ENCODE measurements at places on chromosomes 4 and X.
A peak's percentile ranks its signal among the peaks of the same experiment; 100 is the strongest.

DNA sequence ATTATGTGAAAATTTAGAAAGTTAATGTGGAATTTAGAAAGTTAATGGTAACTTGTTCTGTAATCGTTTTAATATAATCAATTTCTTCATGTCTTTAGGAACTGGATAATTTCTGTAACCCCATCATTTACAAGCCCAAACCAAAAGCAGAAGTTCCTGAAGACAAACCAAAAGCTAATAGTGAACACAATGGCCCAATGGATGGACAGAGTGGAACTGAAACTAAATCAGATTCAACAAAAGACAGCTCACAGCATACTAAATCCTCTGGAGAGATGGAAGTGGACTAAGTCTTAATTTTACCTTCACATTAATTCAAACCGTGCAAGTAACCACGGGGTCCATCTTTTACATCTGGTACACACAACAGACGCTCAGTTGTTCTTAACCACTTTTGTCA is 48.1 kb upstream of the PLK4 start:
- DNase-seq: no peak

DNA sequence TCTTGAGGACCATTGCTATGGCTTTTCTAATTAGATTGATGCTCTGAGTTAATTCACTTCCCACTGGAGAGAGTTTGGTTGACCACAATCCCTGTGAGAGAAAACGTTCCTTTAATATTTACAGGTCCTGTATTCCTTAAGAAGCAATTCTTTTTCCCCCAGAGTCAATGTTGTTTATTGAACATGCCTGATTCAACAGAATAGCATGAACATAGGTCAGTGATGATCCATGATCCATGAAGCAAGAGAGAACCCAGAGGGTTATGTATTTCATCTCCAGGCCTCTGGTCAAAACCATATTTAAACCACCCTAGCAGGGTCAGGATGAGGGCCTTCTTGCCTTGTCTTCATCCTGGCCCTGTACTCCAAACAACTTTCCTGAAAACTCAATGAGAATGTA is 39.4 kb upstream of the EFHC2 start:
- DNase-seq: no peak

DNA sequence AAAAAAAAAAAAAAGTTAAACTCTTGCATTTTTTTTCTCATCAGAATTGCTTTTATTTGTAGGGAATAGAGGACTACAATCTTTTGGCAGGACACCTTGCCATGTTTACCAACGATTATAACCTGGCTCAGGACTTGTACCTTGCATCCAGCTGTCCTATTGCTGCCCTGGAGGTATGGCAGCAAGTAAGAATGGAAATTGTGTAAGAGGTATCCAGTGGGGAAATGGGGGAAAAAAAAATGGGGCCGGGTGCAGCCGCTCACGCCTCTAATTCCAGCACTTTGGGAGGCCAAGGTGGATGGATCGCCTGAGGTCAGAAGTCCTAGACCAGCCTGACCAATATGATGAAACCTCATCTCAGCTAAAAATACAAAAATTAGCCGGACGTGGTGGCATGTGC is 49.8 kb downstream of the WDR19 start:
- DNase-seq: no peak

- no peak for DNase-seq
Observed at GRCh38 chrX:17635231-17635630, 102.1 kb upstream of the SCML1 start.

- DNase-seq: no peak
Observed at GRCh38 chr4:21413807-21414370, 534.7 kb downstream of the KCNIP4 start.

GRCh38 chr4:182938205-182938645 is 21.0 kb upstream of the DCTD start:
- peak; percentile 19 for DNase-seq

DNA sequence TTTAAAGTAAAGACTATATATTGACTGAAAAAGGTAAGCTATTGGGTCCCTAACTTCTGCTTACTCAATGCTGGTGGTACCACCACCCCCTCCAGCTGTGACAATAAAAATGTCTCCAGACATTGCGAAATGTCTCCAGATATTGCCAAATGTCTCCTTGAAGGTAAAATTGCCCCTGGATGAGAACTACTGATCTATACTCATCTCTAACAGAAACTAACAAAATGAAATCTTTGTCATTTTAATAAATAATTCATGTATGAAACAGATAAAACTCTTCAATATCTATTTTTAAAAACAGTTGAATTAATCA is 20.1 kb downstream of the CLTRN start:
- DNase-seq: no peak

- DNase-seq: no peak
Observed at GRCh38 chrX:47808904-47809788, 27.6 kb upstream of the ZNF81 start.

DNA sequence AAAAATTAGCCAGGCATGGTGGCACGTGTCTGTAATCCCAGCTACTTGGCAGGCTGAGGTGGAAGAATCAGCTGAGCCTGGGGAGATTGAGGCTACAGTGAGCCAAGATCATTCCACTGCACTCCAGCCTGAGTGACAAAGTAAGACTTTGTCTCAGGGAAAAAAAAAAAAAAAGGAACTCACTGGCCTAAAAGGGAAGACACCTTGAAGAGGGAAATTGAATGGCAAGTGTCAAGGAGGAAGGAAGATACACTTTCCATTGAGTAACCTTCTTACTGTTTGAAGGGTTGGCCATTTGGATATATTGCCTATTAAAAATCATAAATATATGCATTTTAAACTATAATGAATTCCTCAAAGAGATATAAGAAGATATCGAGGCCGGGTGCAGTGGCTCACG is 147.5 kb upstream of the FAM241A start:
- no peak for DNase-seq

DNA sequence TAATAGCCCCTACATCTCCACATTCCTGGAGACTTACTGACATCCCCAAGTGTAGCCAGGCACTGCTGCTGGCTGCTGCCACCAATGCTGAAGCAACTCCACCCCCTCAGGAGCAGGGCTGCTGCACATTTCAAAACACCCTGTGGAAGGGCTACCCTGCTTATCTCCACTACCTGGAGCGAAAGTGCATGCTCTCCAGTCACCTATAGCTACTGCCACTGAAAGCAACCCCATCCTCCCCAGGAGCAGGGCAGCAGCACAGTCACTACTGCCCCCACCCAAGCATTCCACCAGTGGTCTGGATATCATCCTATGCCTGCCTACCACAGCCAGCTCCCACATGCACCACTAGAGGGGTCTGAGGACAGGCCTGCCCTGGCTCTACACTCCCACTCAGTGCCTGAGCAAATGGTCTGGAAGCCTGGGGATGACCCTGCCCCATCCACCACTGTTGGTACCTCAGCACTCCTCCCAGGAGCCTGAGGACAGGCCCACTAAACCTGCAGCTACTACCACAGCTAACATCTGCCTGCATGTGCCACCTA is 55.3 kb downstream of the MANBA start:
- DNase-seq: no peak

DNA sequence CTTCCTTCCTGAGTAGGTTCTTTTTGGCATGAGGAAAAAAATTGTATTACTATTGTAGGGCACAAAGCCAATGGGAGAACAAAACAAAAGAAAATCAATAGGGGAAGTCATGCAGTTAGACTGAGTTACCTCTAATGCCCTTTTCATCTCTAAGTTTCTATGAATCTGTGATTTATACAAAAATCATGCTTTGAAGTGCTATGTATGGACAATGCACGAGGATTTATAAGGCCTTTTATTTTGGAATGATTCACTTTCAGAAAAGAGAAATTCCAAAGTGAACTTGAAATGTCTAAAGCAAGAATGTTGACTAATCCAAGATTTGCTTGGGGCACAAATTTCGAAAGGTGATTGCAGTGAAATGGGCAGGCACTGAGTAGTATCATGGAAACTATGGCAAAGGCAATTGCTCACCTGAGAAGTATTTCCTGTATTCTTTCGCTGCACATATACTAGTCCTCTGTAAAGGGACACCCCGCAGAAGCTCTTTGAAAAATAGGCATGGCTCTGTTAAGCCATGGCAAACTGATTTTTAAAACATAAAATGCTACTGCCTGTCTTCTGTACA is 52.8 kb downstream of the ADGRG4 start:
- no peak for DNase-seq

- DNase-seq: peak; percentile 38
Observed at GRCh38 chrX:81195712-81196111, 6.0 kb downstream of the HMGN5 start.

- DNase-seq: no peak
Observed at GRCh38 chr4:120881846-120882245, 40.7 kb downstream of the PRDM5 start.

DNA sequence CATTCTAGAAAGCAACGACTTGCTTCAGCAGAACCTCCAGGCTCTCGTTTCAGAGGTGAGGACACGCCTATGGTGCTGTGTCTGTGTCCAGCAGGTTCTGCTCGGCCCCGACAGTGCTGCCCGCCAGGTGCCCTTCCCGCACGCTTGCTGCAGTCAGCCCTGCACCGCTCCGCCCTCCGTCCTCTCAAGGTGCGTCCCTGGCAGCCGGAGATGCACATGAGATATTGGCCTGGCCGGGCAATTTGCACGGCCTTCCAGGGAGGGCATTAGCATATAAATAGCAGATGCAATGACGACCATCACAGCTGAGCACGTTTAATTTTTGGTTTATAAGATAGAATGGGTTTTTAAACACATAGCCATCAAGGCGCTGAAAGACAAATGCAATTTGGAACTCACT is 14.4 kb downstream of the UVSSA start:
- no peak for DNase-seq

DNA sequence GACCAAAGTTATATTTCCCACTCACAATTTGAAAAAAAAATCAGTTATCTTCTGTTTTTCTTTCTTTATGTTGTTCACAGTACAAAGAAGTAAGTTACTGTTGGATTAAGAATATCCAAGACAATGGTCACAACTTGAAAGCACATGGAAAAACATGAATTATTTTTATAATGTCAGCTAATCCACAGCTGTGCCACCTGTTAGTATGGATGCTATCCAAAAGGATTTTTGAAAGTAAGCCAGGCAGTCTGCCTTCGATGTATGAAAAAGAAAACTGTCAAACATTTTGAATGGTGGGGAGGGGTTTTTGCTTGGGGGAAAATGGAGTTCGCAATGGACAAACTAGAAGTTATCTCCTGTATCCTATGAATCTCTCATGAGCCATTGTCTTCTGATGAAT is 6.2 kb downstream of the GPM6A start:
- DNase-seq: no peak

DNA sequence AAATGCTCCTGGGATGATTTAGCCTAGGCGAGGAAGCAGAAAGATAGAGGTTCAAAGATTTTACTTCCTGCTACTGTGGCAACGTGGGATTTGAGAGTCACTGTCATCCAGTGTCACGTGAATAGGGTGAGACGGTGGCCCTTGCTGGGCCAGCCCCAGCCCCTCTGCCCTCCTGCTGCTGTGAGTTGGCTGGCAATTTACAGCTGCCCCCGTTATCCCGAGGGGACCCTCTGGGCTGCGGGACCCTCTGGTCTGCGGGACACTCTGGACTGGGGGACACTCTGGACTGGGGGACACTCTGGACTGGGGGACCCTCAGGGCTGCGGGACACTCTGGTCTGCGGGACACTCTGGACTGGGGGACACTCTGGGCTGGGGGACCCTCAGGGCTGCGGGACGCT is 765.4 kb downstream of the TRIML1 start:
- no peak for DNase-seq

DNA sequence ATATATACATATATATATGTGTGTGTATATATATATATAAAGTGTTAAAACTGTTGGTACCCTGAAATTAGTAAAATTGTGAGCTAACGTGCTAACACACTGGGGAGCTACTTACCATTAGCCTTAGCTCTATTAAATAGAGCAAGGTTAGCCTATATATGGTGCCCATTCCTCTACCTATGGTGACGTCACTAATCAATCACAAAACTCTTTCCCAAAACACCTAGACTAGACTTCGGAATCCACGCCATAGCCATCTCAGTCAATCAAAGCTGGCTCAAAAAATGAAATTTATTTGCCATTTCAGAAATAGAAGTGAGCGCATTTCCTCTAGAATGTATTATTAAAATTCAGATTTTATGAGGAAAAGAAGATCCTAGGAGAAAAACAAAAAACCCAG is 229.0 kb upstream of the TENM3 start:
- no peak for DNase-seq

GRCh38 chrX:78455901-78456300 is 128.5 kb upstream of the CYSLTR1 start:
- DNase-seq: no peak

DNA sequence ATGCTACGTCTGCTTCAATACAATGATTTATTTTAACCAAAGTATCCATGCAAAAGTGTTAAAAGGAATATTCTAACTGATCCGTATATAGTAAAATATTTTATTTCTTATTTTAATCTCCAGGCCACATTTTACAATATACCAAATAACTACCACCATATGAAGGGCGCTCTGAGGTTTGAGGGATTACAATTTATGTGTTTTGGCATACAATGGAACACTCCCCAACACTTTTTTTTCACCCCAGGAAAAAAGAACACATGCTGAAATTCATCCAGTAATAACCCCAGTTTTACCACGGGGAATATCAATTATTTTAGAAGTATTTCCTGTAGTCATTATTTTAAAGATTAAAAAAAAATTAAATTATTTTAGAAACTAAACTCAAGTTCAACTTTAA is 65.4 kb downstream of the APBB2 start:
- DNase-seq: no peak

- DNase-seq: no peak
Observed at GRCh38 chrX:16975233-16975632, 28.8 kb downstream of the REPS2 start.

DNA sequence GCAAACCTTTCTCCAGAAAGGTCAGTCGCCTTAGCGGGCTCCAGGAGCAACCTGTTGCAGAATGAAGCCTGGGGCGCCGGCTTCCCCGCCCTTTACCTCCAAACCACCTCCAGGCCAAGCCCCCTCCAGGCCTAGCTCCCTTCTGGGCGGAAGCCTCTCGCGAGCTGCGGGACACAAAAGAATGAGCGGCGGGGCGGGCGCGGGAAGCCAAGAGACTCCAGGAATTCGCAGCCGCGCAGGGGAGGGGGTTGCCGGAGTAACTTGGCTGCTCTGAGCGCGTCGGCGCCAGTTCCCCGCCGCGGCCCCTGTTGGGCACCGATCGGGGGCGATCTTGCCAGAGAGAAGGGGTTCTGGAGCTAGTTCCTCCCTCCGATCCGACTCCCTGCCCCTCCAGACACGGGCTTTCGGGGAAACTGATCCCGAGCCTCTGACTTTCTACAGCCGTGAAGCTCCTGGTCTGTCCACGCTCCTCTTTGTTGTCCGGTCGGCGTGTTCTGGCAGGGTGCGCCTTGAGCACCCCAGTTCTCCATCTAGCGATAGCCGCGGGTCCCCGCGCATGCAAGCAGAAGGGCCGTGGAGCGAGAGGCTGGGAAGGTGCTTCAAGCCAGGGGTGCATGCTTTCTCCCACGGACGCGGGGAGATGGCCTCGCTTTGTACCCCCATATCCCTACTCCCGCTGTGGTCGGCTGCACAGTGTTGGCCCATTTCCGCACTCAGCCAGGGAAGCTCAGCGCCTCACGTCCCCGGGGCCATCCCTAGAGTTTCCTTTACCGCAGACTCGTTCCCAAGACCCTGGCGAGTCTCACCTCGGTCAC is 1.2 kb downstream of the PROM1 start:
- no peak for DNase-seq

Measured in stimulated activated CD8-positive, alpha-beta memory T cell treated with anti-CD3 and anti-CD28 coated beads, Interleukin-2, amount 100 ng/mL, for 1 hour (primary cell).